Umbilical cord (tissue), 2 donors: ENCODE measurements at places on chromosomes 3 and 15. TPM values are rescaled to one million over a fixed set of nuclear protein-coding genes. Genes with fewer than 3 reads are reported as not detected.
A peak's percentile ranks its signal among the peaks of the same experiment; 100 is the strongest.

- DNase-seq, result no peak
Observed at GRCh38 chr3:11289864-11290263, 17.7 kb downstream of the ATG7 start.

The TMEM42 gene
- 24.8 TPM for total RNA-seq

DNA sequence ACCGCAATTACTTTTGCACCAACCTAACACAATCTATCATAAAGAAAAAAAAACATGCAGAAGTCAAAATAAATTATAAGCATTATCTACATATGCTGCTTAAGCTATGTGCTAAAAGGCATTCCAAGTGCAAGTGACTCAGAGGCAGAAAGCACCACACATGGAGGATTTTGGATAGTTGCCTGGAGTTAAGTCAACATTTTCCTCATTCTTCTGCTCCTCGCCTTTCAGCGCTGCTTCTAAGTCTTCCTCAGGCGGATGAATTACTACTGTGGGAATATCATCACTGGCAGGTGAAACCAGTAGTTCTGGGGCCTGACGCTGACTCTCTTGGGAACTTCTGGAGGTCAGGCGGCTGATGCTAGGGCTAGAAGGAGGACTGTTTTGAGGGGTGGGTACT is 53.1 kb downstream of the SLC4A7 start:
- DNase-seq, result peak; percentile 81

The MRPS11 gene
- 19.5 TPM for total RNA-seq

GRCh38 chr3:154901278-154901677 is 178.8 kb upstream of the MME start:
- peak; percentile 67 for DNase-seq

DNA sequence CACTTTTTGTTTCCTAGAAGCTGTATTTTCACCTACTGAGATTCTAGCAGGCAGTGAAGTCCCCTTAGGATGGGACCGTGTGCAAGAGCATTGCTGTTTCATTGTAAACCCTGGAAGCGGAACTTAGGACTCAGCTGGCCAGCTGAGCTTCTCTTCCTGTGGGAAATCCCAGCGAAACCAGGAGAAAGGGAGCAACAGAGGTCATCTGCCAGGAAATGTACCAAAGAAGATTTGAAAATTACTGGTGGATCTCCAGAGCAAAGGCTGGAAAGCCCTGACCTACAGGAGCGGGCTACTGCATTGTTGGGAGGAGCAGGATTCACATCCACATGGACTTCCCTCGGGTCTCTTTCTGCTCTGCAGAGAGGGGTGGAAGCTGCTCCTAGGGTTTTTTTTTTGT is 7.6 kb upstream of the ADPRH start:
- DNase-seq, result no peak

- DNase-seq, result no peak
Observed at GRCh38 chr3:142007710-142008399, 131.4 kb downstream of the ATP1B3 start.

GRCh38 chr15:31265090-31265870 is 61.4 kb upstream of the KLF13 start:
- no peak for DNase-seq

GRCh38 chr15:95498961-95499360 is 831.5 kb upstream of the NR2F2 start:
- no peak for DNase-seq

- no peak for DNase-seq
Observed at GRCh38 chr3:57627976-57628375, 30.8 kb upstream of the ARF4 start.

- DNase-seq, result peak; percentile 14
Observed at GRCh38 chr3:102512734-102513504, 78.1 kb downstream of the ZPLD1 start.

- DNase-seq, result no peak
Observed at GRCh38 chr15:77120576-77120975, 49.7 kb upstream of the TSPAN3 start.

The CFAP91 gene
- total RNA-seq, result 14.2 TPM

- no peak for DNase-seq
Observed at GRCh38 chr15:59148153-59148833, 43.3 kb downstream of the CCNB2 start.

The ADCY5 gene
- 48.2 TPM for total RNA-seq

- no peak for DNase-seq
Observed at GRCh38 chr15:25436707-25437106, 2.1 kb downstream of the UBE3A start.

- no peak for DNase-seq
Observed at GRCh38 chr15:89358435-89358754, 23.8 kb upstream of the POLG start.

The COL7A1 gene
- total RNA-seq, result 65.0 TPM

- DNase-seq, result peak; percentile 87
Observed at GRCh38 chr15:27491666-27492621, 521.0 kb downstream of the GABRG3 start.

GRCh38 chr3:189099505-189100290 is 72.1 kb upstream of the TPRG1 start:
- peak; percentile 56 for DNase-seq

DNA sequence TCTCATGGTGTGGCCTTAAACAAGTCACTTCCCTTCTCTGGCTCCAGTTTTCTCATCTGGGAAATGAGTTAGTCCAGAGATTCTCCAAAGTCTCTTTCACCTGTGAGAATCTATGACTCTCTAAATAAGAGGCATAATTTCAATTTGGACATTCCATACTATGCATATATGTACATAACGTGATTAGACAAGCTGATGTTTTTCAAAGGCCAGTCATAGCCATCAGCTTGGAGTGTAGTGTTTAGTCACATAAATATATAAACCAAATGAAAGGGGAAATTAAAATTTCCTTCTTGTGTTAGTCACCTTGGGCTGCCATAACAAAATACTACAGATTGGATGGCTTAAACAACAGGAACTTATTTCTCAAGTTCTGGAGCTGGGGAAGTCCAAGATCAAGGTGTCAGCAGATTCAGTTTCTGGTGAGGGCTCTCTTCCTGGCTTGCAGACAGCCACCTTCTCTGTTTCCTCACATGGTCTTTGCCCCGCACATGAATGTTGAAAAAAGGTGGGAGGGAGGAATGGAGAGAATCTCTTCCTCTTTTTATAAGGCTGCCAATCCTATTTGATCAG is 19.4 kb downstream of the TMEM41A start:
- no peak for DNase-seq

GRCh38 chr15:47669221-47669620 is 48.1 kb upstream of the SEMA6D start:
- DNase-seq, result no peak

DNA sequence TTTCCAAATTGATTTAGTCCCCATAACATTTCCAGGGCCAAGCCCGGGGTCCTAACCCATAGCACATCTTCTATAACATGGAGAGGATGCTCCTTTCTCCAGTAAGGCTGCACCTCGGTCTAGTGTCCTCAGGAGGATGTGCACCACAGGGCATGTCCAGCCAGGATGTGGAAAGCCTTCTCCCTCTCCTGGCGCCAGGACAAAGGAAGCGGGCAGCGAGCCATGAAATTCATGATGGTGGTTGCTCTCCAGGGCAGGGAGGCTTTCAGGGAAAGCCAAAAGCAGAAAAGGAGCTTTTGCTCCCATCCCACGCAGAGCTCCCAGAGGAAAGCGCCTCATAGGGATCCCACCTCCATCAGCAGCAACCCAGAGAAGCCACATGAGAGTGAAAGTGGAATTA is 220.0 kb downstream of the ADAMTSL3 start:
- no peak for DNase-seq

The AMIGO3 gene
- 2.4 TPM for total RNA-seq

GRCh38 chr15:88874275-88874674 is 21.1 kb downstream of the HAPLN3 start:
- DNase-seq, result no peak

DNA sequence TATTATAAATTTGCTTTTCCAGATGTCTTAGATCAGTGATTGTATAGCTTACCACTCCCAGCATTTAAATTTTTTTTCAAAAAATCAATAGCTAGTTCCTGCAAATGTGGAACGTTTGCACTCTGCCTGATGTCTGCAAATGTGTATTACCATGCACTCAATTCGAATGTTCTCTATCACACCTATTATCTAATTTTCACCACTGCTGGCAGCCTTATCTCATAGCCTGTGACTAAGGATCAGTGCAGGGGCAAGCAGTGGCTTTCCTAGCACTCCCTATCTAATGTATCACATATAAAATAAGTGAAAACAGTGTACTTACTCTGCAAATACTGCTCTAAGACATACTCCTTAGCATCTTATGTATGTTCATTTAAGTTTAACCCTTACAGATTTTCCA is 196.3 kb upstream of the PLSCR5 start:
- DNase-seq, result no peak

DNA sequence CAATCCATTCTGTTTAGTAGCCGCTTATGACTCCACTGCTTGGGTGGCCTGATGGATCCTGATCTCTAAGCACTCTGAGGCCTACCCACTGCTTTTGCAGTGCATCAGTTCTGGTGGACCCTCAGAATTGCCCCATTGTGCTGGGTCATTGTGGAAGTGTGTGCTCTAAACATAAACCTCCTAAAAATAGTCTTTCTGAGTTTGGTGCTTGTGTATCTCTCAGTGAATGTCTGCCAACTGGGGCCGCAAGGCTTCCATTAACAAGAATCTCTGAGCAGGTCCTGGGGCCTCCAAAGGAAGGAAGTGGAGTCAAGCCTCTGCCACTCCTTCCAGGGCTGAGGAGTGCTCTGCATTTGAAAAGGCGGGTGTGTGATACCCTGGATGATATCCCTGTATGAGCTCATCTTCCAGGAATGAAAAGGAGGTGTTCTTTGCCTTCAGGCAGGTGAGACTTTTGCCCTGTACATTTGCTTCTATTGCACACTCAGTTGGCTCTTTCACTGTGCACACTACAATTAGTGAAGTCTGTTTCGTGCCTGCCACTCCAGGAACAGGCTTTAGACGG is 80.0 kb upstream of the CACNA2D3 start:
- no peak for DNase-seq

The GABRG3 gene
- total RNA-seq, result 1.7 TPM

The MAP1A gene
- 10.4 TPM for total RNA-seq

DNA sequence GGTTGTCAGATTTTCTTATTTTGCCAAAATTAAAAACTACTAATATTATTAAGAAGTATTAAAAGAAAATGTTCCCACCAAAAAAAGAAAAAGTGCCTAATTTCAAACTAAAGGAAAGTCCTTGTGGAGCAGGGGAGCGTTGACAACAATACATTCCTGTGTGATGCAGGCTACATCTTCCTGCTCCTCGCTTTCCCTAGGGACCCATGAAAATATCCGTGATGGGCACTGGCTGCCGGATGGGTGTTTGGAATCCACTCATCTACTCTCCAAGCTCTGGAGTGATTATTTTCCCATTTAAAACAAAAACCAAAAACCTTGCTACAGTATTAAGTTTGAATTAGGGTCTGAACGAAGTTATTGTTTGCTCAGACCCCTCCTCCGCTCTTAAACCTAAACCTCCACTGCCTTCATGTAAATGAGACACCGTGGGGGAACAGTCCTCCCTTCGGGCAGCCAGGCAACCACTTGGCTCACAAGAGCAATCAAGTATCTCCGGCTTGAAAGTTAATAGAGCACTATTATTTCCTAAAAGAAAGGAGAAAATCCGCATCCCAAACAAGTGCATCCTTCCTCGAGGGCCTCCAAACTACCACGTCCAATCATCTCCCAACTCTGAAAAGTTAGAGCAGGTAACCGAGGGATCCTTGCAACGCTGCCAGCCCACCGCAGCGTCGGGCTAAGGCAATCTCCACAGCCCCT is 1.5 kb downstream of the ITGB5 start:
- no peak for DNase-seq

The CLDN18 gene
- total RNA-seq, result 0.96 TPM
